ENCODE measurements at places on chromosomes 3 and 15.
A peak's percentile ranks its signal among the peaks of the same experiment; 100 is the strongest.

DNA sequence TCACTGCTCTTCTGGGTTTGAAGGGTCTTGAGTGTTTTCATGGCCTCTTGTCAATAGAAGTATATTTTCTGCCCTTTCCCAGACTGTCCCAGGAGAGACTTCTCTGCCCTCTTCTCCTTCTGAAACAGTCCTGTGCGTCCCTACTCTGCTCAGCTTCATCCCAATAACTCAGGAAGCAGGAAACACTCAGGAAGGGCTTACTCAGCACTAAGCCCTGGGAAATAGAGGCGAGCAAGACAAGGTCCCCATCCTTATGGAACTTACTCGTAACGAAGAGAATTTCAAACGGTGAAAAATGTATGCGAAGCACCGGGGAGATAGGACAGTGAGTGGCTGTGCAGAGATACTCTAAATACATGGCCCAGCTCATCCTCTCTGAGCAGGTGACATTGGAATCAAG is 52.8 kb upstream of the TFRC start:
- DNase-seq = no peak

DNA sequence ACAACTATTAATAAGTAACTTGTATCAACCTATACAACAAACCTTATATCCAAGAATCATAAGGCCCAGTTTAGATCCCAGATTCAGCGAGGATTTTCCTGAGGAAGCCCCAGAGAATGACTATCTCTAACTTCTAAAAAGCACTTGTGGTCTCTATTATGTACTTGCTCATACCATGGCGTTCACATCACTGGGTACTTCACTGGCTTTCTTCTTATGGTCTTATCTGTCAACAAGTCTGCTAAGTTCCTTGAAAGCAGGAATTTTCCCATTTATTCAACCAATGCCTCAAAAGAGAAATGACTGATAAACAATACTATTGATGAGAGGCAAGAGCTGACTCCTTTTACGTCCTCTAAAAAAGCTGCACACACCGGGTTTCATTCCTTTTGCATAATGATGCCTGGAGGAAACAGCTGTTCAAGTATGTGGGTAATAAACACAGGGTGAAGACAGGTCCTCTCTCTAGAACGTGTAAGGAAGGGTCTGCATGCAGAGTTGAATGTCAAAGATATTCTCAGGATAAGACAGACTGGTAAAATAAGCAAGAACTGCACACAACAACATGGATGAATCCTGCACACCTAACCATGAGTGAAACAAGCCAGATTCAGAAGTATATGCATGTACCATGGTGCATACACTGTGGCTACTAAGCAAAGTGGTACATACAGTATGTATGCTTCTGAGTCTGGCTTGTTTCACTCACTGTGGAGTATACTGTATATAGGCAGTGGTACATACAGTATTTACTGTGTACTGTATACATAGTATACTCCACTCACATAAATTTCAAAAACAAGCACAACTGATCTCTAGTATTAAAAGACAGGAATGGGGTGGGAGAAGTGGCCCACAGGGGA is 408.7 kb downstream of the SHQ1 start:
- DNase-seq = no peak

GRCh38 chr3:53513556-53514190 is 19.3 kb downstream of the CACNA1D start:
- no peak for DNase-seq

- peak; percentile 22 for DNase-seq
These were observed 3.7 kb downstream of the IQSEC1 start for GRCh38 chr3:13069495-13069894.

- peak; percentile 50 for DNase-seq
These were observed 73.7 kb downstream of the TM2D3 start for GRCh38 chr15:101578443-101578894.

DNA sequence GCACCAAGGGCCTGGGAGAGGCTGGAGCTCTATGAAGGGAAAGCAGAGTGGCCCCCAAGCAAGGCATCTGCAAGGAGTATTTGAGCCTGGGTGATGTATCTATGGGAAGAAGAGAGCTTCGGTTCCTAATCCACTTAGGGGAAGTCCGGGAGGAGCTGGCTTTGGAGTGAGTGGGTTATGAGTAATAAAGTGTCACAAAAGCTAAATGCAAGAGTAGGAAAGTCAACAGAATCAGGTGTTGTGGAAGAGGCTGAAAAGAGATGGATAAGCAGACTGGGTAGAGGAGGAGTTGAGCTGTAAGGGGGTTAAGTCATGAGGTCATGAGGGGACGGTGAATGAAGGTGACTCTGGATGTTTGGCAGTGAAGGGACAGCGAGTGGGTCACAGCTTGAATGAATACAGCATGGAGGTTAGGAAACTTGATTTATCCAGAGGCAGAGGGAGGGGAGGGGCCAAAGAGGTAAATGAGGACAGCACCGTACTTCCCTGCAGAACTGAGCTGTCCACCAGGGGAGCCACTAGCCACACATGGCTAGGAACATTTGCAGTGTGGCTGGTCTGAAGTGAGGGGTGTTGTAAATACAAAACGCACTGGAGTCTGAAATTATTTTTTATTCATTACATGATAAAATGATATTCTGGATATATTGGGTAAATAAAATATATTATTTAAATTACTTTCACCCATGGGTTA is 83.3 kb downstream of the ADCY5 start:
- DNase-seq = peak; percentile 71

DNA sequence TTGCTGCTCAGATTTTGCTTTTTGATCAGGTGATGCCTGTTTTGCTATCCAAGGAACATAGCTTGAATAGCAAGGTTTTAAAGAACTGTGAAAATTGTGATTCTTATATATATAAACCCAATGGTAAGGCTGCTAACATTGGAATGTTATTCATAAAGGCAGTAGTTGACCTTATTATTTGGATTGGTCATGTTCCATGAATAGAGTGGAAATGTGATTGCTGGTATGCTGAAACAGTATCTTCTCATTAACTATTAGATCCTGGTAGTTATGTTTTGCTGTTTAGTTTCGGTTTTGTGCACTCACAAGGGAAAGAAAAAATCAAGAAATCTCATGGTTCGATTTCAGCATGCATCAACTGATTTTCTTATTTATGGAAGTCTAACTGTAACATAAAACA is 78.7 kb upstream of the NPHP3 start:
- DNase-seq = no peak

GRCh38 chr3:127157171-127157828 is 35.6 kb upstream of the PRR23E start:
- no peak for DNase-seq

DNA sequence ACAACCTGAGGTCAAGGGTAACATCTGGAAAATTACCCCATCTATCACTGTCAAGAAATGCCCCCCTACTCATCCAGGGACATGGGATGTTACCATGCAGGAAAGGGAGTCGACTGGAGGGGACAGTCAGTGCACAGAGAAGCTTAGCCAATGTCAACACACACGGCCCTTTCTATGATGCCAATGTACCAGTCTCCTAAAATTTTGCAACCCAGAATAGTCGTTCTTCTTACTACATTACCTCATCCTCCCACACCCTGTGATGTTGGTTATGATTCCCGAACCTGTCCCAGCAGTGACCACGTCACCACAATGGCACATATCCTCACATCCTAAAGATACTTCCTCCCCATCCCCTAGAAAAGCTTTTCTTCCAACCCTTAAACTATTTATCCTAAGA is 20.1 kb downstream of the TXNRD3 start:
- DNase-seq = no peak

- DNase-seq = no peak
These were observed 301.4 kb downstream of the GABRG3 start for GRCh38 chr15:27272427-27272826.

DNA sequence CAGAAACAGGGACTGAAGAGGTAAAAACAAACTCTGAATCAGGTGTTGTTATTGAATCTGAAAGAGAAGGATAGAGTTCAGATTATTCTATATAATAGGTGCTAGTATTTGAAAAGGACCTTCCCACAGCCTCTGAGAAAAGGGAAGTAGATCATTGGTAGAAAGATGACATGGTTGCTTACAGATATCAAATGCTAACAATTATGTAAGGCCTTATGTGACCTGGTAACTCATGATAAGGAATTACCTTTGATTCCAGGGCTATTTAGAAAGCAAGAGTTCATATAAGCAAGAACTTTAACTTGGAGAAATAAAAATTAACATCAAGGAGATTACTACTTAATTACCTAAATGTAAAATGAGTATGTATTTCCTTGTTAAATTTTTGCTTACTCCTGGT is 7.6 kb downstream of the SLC27A2 start:
- no peak for DNase-seq

GRCh38 chr3:13142552-13143380 is 69.5 kb upstream of the IQSEC1 start:
- DNase-seq = no peak
